ENCODE measurements at places on chromosomes 1 and 21.
A peak's percentile ranks its signal among the peaks of the same experiment; 100 is the strongest.

GRCh38 chr1:114296413-114296812 is 142.7 kb upstream of the SYT6 start:
- H3K4me1 ChIP-seq, result no peaks in the 10 kb centered on the region
- H3K27me3 ChIP-seq, result peaks cover 7% of the 10 kb centered on the region
- H3K4me3 ChIP-seq, result no peak overlapping the region
- no peak for DNase-seq

GRCh38 chr1:32398401-32398800 is 4.2 kb upstream of the BSDC1 start:
- peaks cover 3% of the 10 kb centered on the region for H3K36me3 ChIP-seq
- peaks cover 10% of the 10 kb centered on the region for H3K27me3 ChIP-seq

- H3K27ac ChIP-seq, result peak overlapping the region; percentile 23
- DNase-seq, result no peak
- H3K4me1 ChIP-seq, result peaks cover 16% of the 10 kb centered on the region
- no peaks in the 10 kb centered on the region for H3K27me3 ChIP-seq
- H3K36me3 ChIP-seq, result peaks cover 5% of the 10 kb centered on the region
- no peak overlapping the region for H3K4me3 ChIP-seq
Observed at GRCh38 chr1:50724626-50725286, 235.3 kb downstream of the FAF1 start.

- DNase-seq, result no peak
- no peaks in the 10 kb centered on the region for H3K4me1 ChIP-seq
- no peak overlapping the region for H3K27ac ChIP-seq
- H3K36me3 ChIP-seq, result no peaks in the 10 kb centered on the region
- H3K27me3 ChIP-seq, result peaks cover 13% of the 10 kb centered on the region
Observed at GRCh38 chr1:31796707-31797106, 19.1 kb downstream of the SPOCD1 start.

DNA sequence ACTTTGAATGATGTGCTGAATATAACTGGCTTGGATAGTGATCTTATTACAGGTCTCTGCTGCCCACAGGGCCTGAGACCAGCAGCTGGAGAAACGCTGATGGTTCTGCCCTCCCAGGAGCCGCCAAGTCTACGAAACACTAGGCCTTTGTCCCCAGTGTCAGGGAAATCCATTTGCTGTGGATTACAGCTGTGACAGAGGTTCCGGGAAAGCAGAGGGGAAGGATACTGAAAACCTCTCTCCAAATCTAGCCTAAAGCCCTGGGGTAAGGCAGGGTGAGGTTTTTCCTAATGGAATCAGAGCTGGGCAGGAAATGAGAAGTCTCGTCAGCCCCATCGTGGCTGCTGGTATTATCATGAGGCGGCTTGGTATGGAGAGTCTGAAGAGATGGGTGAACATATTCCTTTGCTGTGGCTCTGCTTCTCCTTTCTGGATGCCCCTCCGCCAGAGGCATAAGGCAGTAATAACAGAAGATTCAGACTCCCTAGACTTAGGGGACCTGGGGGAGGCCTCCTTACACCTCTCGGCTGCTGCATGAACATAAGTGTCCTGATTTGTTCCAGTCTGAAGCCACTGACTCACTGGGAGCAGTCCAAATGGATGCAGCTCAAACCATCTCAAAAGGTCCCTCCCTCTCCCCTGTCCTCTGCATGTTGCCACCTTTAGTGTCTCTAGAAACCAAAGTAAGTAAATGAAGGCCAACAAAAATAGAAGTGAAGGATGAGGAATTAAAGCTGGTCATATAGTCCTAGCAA is 48.1 kb downstream of the PHC2 start:
- H3K4me1 ChIP-seq, result peaks cover 15% of the 10 kb centered on the region
- H3K36me3 ChIP-seq, result no peaks in the 10 kb centered on the region
- H3K4me3 ChIP-seq, result no peak overlapping the region
- peaks cover 34% of the 10 kb centered on the region for H3K27me3 ChIP-seq
- no peak overlapping the region for H3K27ac ChIP-seq

DNA sequence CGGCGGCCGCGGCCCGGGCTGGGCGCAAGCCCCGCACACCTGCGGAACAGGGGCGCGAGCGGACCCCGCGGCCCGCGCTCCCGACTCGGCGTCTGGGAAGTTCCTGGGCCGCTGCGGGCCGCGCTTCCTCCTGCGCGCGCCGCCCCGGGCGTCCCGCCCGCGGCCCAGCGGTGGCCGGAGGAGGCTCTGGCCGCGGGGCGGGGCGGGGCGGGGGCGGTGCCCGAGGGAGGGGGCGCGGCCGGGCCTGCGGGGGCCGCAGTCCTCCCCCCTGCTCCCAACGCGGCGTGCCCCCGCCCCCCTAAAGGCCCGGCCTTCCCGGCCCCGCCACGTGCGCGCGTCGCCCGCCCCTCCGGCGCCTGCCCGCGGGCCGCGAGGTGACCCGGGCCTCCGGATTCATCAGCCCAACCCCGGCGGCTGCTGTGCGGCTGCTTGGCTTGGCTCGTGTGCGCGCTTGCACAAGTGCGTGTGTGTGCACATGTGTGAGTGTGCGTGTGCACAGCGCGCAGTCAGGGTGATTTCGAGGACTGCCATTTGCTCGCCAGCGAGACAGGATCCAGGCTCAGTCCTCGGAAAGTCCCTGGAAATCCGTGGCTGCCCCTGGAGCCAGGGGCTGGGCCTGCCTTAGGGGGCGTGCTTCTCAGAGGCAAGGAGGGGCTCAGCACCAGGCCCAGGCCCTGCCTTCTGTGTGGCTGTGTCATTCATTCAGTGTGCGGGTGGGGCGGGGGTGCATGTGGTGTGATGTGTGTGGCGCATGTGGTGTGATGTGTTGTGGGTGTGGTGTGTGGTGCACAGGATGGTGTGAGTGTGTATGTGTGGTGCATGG is at the start of gene C2CD2:
TSS of gene C2CD2 (minus strand) at position 188 of the 823 bp plus-strand sequence. CDS start 370 bp downstream, outside the sequence.
- H3K27me3 ChIP-seq, result peaks cover 18% of the 10 kb centered on the region
- H3K4me1 ChIP-seq, result peaks cover 11% of the 10 kb centered on the region
- H3K4me3 ChIP-seq, result peak within 1 kb of the TSS; percentile 43

Measured in activated T-helper 2 cell treated with anti-CD3 and anti-CD28 coated beads, Interferon-gamma antibody, Interleukin-2, Interleukin-4, amounts not matched to agents 10 μg/mL and 5 μg/mL and 100 μg/mL, durations not matched to agents 14 hours and 24 hours and 36 hours (primary cell).